ENCODE measurements at places on chromosomes 16 and 17.

DNA sequence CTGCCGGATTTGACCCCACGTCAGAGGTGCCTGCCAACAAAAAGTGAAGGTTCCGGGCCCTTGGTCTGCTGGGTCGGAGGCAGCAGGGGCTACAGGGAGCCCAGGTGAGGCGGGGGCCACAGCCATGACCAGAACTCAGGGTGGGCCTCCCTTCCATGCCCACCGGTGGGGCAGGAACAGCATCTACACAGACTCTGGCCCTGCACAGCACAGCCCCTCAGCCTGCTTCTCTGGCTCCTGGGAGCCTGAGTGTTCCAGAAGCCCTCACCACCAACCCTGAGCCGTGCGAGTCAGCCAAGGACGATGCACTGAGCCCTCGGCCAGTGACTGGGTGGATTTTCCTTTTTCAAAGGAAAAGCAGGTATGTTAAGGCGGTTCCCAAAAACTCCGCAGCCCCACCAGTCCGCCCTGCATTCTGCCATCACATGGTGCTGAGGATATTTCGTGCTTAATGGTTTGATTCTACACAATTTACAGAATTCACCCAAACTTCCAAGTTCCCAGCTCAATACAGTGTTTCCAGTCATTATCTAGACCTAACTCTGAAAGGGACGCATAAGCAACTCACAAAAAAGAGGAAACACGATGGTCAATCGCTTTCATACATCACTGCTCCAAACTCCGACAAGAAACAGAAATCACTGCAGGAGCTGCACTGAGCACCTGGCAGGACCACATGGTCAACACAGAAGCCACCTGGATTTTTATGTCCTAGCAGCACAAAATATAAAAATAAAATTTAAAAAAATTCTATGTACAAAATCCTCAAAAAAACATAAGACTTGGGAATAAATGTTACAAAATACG lies 19.4 kb upstream of the C16orf95 start:
- no peak for DNase-seq

GRCh38 chr16:17921357-17921978 lies 415.1 kb downstream of the NPIPA8 start:
- no peak for DNase-seq

GRCh38 chr17:52336796-52337195 lies 178.3 kb upstream of the CA10 start:
- DNase-seq, result no peak

DNA sequence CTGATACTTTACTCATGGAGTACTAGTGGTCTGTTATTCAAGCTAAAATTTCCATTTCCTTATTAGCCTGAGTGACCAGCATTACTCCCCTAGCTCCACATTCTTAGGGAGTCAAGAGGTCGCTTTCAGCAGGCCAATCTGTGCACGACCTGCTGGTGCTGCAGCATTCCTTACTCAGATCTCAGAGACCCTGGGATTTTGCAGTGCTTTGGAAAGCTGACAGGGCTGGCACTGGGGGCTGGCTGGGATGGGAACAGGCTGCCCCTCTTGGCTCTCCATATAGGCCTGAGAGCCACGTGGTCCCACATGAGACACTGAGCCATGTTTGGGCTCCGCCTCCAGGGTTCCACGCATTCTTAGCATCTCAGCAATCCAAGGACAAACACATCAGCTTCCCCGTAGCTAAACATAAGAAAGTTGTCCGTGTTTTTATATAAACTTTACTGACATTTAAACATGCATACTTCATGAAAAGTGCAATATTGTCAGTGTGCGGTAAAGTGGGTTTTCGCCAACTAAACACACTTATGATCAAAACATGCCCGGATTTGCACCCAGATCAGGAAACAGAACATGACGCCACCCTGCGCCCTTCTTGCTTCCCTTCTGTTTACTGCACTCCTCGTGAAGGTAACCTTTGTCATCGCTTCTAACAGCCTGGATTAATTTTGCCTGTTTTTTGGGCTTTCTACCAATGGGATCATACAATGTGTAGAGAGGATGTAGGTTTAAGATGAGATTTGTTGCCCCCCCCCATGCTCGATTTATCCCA lies 254.5 kb upstream of the CACNG5 start:
- no peak for DNase-seq

GRCh38 chr17:20263595-20263994 lies 203.7 kb downstream of the LGALS9B start:
- DNase-seq, result no peak

DNA sequence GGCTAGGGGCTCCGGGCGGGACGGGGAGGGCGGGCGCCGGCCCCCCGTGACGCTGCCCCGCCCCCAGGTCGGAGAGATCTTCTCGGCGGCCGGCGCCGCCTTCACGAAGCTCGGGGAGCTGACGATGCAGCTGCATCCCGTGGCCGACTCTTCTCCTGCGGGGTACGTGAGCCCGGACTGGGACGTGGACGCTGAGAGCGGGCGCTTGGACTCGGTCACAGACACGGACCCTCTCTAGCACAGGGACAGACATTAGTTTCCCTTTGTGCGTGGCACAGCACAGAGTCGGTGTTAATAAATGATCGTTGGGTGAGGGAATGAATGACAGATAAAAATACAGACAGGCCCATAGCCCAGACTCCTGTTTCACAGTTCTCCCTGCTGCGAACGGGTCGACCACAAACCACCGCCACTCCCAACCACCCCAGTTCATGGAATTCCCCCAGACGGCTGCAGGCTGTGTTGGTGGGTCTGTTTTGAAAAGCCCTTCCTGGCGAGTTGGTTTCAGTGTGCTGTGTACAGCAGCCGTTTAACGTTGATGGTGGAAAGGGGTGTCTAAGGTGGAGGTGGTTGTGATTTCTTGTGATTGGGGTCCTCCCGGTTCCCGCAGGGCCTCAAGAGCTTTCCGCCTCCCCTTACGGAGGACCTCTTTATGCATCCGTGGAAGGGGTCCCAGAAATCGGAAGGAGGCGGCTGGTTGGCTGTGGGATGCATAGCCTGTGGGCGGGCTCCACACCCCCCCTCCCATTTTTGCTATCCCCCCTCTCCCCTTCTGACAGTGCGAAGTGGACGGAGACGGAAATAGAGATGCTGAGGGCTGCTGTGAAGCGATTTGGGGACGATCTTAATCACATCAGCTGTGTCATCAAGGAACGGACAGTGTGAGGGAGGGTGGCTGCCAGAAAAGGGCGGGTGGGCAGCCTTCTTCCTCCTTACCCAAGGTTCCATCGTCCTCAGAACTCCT lies 2.9 kb downstream of the RNASEK start:
- no peak for DNase-seq

- DNase-seq, result no peak
Observed at GRCh38 chr16:50399411-50399810, 30.6 kb upstream of the BRD7 start.

DNA sequence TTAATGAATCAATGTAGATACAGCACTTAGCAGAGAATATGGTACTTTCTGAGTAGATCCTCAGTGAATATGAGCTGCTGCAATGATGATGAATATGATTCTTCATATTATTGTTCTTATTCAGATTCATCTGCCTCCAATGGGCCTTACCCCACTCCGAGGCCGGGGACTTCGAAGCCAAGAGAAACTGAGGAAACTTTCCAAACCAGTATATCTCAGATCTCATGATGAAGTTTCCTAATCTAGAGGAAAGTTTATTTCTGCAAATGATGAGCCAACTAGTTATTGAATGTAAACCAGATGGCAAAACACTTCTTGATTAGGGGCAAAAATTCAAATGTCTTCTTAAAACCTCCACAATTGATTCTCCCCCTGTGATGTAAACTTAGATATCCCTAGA lies 23.3 kb downstream of the LYRM1 start:
- no peak for DNase-seq

DNA sequence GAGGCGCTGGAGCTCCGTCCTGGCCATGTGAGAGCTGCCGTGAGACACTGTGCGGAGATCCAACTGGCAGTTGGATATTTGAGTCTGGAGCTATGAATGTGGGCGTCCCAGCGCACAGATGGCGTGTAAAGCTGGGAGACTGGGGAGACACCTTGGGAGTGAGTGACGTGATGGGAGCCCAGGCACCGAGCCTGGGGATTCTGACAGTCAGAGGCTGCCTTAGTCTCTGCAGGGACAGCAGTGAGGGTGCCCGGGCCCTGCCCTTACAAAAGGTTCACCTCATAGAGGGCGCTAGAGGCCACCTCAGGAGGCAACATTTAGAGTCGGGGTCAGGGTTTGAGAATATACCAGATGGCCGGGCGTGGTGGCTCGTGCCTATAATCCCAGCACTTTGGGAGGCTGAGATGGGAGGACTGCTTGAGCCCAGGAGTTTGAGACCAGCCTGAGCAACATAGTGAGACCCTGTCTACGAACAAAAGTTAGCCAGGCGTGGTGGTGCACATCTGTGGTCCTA lies 194.1 kb upstream of the GSE1 start:
- no peak for DNase-seq

DNA sequence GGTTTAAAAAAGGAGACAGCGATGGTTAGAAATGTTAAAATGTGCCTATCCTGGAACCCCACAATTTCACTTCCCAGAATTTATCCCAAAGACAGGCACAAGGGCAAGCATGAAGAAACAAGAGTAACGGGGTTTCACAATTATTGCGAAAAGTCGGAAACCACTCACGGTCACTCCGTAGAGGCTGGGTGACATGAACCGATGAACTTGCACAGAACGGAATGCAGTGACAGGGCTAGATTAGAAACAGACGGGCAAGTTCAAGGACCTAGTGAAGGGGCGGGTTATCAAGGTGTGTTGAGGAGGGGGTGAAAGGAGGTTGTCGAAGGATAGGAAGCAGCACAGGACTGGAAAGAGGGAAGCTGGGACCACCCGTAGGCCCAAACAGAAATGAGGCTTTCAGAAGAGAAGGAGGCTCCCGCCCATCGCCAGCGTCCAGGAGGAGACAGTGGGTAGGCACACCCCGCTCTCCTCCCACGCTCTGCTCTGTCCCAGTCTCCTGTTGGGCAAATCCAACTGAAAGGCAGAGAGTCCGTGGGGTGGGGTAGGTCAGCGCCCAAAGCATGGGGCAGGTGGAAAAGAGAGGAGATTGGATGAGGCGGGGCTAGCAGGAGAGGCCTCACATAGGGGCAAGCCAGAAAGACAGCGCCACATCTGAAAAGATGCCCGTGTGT lies 47.4 kb upstream of the JPH3 start:
- DNase-seq, result no peak

DNA sequence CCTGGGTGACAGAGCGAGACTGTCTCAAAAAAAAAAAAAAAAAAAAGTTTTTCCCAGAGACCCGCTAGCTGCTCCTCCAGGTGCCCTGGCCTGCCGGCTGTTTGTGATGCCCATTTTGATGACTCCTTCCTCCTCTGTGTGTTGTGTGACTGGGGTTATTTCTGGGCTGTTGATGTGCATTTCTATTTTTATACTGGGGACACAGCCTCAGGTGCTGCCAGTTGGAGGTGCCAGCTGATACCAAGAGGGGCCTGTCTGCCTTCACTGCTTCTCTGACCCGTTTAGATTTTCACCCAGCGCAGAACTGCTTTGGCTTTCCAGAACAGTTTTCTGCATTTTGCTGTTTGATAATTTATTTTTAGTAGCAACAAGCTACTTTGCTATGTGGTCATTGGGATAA lies 6.7 kb downstream of the PLA2G15 start:
- DNase-seq, result no peak

DNA sequence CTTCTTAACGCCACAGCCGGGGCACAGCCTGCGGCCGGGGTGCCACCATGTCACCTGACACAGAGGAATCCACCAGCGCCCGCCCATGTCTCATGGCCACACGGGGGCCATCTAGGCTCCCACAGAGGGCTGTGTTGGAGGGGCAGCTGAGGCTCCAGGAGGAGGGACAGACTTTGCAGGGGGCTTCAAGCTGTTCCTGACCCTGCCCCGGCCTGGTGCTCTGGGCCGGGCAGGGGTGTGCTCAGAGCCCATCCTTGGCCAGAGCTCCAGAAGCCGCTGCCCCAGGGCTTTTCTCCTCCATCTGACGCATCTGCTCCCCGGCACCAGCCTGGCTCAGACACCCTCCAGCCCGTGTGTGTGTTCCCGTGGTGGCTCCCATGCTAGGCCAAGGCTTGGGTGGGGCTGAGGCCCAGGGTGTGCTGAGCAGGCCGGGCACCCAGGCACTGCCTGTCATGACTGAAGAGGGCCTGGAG lies 7.8 kb upstream of the SLC38A10 start:
- DNase-seq, result no peak

- no peak for DNase-seq
Observed at GRCh38 chr16:30658731-30659506, 688 bp downstream of the FBRS start.

DNA sequence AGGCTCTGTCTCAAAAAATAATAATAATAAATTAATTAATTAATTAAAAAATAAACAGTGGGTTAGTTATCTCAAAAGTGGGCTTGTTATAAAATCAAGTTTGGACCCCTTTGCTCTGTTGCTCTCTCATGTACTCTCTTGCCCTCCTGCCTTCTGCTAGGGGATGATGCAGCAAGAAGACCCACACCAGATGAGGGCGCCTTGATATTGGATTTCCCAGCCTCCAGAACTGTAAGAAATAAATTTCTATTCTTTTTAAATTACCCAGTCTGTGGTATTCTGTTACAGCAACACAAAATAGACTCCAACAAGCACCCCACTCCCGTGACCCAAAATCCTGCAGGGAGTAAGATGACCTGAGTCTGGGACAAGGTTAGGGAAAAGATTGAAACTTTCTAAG lies 2.1 kb upstream of the ZNF652 start:
- no peak for DNase-seq

- DNase-seq, result no peak
Observed at GRCh38 chr16:12323007-12323758, 346.6 kb downstream of the SNX29 start.

DNA sequence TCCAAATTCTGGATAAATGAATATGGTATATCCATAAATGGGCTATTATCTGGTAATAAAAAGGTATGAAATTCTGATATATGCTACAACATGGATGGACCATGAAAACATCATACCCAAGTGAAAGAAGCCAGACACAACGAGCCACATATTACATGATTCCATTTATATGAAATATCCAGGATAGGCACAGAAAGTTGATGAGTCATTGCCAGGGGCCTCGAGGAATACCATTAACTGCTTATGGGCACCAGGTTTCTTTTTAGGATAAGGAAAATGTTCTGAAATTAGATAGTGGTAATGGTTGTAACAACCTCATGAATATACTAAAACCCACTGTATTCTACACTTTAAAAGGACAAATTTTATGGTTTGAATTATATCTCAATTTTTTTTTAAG lies 123.2 kb downstream of the PITPNC1 start:
- DNase-seq, result no peak

DNA sequence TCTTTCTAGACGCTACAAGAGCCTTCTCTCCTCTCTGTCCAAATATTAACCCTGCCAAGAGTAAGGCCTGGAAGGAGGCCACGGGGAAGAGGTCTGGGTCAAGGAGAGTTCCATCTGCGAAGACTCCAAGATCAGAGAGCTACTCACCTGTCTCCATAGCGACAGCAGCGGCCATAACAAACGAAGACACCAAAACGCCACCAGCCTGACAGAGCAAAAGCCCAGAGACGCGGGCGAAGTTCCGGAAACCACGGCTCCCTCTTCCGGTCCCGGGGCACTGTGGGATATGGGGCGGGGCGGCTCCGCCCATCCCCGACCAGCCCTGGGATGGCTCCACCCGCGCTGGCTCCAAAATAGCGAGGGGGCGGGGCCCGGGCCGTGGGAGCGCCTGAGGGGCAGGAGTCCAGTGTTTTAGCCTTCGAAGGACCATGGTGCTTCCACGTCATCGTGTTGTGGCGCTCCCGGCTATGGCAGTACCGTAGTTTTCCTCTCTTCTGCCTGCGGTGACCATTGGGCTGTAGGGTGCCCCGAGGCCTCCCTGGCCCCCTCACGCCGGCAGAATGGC lies at the start of the genes C17orf100 and MED31:
TSS of gene C17orf100 (plus strand) at position 409 of the 565 bp plus-strand sequence. CDS start at position 561, 152 bp downstream.
TSS of gene MED31 (minus strand) at position 252 of the 565 bp plus-strand sequence. CDS start at position 175, 77 bp downstream.
- DNase-seq, result peak; percentile 33

Measured in NCI-H1417 treated with DMSO at 0.1 percent for 48 hours (cell line).